Liver (tissue), 10 donors: ENCODE measurements at places on chromosomes 7 and 10.

GRCh38 chr10:31099094-31099493 is 67.4 kb upstream of the ZNF438 start:
- no peak for DNase-seq

DNA sequence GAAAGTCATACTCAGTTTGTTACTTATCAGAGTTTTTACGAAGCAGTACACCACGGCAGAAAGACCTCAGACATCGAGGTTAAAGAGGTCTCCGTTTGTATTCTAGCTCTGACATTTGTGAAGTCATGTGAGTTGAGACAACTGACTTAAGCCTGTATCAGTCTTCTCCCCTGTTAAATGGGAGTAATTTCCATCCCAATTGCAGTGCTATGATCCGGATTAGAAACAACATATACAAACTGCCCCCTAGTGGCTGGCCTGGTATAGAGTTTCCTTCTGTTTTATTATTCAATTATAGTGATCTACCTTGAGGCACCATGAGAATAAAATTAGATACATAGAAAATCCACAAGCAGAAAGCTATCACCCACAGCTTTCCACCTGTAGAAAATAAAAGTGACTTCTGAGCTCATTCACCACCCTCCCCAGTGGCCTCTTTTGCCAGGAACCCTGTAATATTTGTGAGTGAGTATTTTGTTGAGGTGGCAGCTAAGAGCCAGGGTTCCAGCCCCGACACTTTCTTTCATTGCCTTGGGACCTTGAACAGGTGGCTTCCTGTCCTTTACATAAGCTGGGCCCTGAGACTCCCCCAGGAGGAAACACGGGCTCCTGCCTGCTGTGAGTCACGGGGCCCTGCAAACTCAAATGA is 607.2 kb upstream of the MGMT start:
- DNase-seq, result no peak

GRCh38 chr7:107946881-107947280 is 55.9 kb downstream of the DLD start:
- DNase-seq, result no peak

DNA sequence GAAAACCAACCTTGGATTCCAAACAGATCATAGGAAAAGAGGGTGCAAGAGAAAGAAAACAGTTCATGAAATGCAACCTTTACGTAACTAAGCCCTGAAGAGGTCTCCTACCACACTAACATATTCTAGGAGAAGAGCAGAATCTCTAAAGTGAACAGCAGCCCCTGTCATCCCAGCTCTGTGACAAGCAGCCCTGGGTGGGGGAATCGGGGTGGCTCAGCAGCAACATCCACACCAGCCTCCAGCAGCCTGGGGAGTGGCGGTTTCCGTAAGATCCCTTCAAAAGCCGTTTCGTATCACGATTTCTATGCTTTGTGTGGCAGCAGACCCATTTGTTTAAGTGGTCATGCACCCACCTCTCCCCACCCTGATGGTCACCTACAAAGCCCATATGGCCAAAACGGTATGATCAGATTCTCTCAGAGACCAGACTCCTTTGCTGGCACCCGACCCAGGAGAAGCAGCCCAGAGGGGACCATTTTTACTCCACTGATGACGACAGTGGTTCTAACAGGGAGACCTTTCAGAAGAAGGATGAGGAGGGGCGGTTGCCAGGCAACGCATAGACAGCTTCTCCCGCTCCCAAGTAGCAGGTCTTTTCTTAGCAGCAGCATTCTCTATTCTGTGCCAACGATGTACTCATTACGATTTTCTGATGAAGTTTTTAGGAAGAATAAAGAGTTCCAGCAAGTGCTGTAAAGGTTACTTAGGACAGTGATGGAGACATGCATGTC is 300.6 kb downstream of the DNAJB6 start:
- DNase-seq, result no peak

- no peak for DNase-seq
These were observed 24.9 kb upstream of the WDFY4 start for GRCh38 chr10:48659790-48660189.
